ENCODE measurements at places on chromosomes 12 and 14. TPM values are rescaled to one million over a fixed set of nuclear protein-coding genes. Genes with fewer than 3 reads are reported as not detected.
A peak's percentile ranks its signal among the peaks of the same experiment; 100 is the strongest.

- no peak for DNase-seq
Observed at GRCh38 chr12:132238884-132239283, 90.5 kb downstream of the GALNT9 start.

DNA sequence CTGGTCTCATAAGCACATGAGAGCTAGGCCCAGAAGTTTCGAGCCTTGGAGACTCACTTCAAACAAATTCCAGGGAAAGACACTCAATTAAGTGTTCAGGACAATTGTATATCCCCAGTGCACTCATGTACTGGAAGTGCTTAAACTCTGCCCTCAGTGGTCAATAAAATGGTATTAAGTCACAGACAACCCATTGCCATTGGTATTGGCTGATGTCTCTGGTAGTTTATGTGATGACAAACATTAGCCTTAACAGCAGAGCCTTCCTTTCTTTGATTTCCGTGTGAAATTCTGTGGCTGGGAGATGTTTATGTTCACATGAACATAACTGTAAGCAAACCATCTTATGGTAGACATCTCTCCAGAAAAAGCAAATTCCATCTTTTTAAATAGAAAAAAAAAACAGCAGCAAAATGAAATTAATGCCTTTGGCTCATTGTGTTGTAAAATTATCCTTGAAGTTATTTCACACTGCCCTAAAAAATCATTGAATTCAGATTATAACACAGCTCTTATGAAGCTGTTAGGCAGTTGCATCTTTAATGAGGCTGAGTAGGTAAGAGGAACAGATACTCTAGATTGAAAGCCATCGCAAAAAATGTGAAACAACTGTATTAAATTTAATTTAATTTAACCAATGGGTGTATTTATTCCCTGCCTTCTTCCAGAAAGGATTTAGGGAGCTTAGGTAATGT lies 216.2 kb upstream of the PLEKHG7 start:
- DNase-seq = no peak

GRCh38 chr12:115632308-115632707 lies 645.2 kb downstream of the MED13L start:
- DNase-seq = no peak

- peak; percentile 95 for DNase-seq
Observed at GRCh38 chr12:54017878-54018467, 9.2 kb downstream of the HOXC8 start.

The ZDHHC22 gene
- total RNA-seq = 0.40 TPM

All from myocyte (in vitro differentiated cells).